HCT116 (cell line): ENCODE measurements at places on chromosomes 7 and 10. TPM values are rescaled to one million over a fixed set of nuclear protein-coding genes. Genes with fewer than 3 reads are reported as not detected.

GRCh38 chr10:53574024-53574423, 801.4 kb upstream of the MBL2 start:
- no peak overlapping the region for H3K4me3 ChIP-seq
- no peaks in the 10 kb centered on the region for H3K36me3 ChIP-seq
- H3K27ac ChIP-seq, result no peak overlapping the region
- H3K27me3 ChIP-seq, result no peaks in the 10 kb centered on the region

DNA sequence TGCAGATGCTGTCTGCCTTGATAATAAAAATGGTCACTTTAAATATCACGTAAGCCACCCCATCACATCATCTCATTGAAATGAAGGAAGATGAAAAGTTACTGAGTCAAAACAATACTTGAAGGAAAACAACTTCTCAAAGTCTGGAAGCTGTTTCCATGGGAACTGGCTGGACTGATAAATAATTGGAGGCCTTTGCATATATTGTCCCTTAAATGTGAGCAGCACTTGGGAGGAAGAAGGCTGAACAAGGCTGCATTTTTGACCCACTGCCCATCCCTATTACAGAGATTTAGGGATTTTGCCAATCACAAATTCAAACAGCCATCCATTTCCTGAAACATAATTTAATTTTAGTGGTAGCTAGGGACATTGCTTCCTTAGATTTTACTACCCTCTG, 18.2 kb upstream of the MAGI2 start:
- H3K4me3 ChIP-seq, result no peak overlapping the region
- DNase-seq, result no peak
- no peaks in the 10 kb centered on the region for H3K27me3 ChIP-seq
- H3K27ac ChIP-seq, result no peak overlapping the region
- no peaks in the 10 kb centered on the region for H3K36me3 ChIP-seq

- no peaks in the 10 kb centered on the region for H3K36me3 ChIP-seq
- H3K4me1 ChIP-seq, result peaks cover 18% of the 10 kb centered on the region; the same call in 1 of the 2 replicates
- H3K27me3 ChIP-seq, result no peaks in the 10 kb centered on the region
- no peak overlapping the region for H3K27ac ChIP-seq
Observed at GRCh38 chr7:106568680-106569499, 92.1 kb downstream of the CCDC71L start.

The CUL1 gene
- total RNA-seq, result 53.1 TPM

- no peak overlapping the region for H3K4me3 ChIP-seq
- H3K27ac ChIP-seq, result no peak overlapping the region
- H3K4me1 ChIP-seq, result no peaks in the 10 kb centered on the region
- no peaks in the 10 kb centered on the region for H3K36me3 ChIP-seq
- no peak for DNase-seq
- no peaks in the 10 kb centered on the region for H3K27me3 ChIP-seq
Observed at GRCh38 chr10:88858491-88858890, 6.8 kb upstream of the ANKRD22 start.

DNA sequence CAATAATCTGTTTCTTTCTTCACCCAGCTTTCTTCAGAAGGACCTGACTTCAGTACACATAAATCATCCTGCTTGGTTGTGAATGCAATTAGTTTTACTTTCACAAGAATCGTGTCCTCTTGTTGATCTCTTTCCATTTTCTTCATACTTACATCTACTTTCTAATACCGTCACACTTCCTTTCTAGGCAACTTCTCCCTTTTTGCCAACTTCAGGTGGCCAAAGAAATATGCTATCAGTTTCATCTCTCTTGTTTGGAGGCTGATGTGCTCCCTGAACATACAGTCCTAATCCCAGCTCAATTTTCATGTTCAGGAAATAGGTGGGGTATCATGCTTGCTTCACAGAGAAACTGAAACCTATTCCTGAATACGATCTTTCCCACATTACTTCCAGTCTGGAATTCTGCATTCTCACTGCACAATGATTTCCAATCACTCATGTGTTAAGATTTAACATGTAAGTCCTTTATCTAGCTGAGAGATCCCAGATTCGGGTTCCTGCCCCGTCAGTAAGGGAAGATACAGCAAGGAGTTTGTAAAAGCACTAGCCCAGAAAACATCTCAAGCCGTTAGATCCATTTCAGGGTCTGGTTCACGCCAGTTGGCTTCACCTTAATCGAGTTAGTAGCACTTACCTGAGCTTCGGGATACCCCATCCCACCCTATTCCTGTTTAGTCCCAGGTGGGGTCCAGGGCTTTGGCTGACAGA, 994 bp downstream of the SLC25A28 start:
- H3K27me3 ChIP-seq, result no peaks in the 10 kb centered on the region
- DNase-seq, result no peak
- H3K4me3 ChIP-seq, result peak overlapping the region; percentile 91

DNA sequence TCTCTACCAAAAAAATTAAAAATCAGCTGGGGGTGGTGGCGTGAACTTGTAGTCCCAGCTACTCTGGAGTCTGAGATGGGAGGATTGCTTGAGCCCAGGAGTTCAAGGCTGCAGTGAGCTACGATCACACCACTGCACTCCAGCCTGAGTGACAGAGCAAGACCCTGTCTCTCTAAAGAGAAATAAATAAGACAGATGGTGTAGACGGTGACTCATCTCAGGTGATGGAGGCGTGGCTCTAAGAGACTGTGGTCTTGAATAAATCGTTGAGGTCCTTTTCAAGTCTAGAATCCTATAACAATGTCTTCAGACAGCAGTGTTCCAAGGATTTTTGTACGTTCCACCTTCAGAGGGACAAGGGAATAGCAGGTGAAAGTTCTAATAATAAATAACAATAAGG, 53.8 kb upstream of the PFKFB3 start:
- H3K27me3 ChIP-seq, result no peaks in the 10 kb centered on the region
- H3K27ac ChIP-seq, result no peak overlapping the region
- H3K4me3 ChIP-seq, result no peak overlapping the region

DNA sequence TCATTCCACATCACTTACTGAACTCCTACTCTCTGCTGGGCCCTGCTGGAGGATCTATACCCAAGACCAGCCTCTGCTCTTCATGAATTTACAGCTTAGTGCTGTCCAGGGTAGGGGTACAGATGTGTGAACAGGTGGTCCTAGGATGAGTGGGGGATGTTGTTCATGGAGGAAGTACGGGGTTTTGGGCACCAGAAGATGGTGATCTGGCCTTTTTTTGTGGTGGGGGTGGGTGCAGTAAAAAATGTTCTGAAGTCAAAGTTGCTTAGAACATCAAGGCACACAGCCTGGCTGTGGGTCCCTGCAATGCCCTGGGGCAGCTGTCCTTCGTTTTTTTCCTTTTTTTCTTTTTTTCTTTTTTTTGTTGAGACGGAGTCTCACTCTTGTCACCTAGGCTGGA, 34.2 kb upstream of the GNA12 start:
- no peak overlapping the region for H3K27ac ChIP-seq
- H3K36me3 ChIP-seq, result no peaks in the 10 kb centered on the region
- no peak for DNase-seq
- no peak overlapping the region for H3K4me3 ChIP-seq
- peaks cover 21% of the 10 kb centered on the region for H3K4me1 ChIP-seq

The CASP2 gene
- total RNA-seq, result 64.1 TPM

- no peaks in the 10 kb centered on the region for H3K36me3 ChIP-seq
- H3K27me3 ChIP-seq, result no peaks in the 10 kb centered on the region
- H3K4me3 ChIP-seq, result peak overlapping the region; percentile 37
- peak overlapping the region; percentile 78 for H3K27ac ChIP-seq
- peaks cover 68% of the 10 kb centered on the region for H3K4me1 ChIP-seq
Observed at GRCh38 chr10:3811291-3811870, 26.4 kb upstream of the KLF6 start.

GRCh38 chr7:135673360-135673706, 11.0 kb downstream of the STMP1 start:
- H3K4me1 ChIP-seq, result no peaks in the 10 kb centered on the region
- peaks cover 15% of the 10 kb centered on the region for H3K36me3 ChIP-seq
- no peaks in the 10 kb centered on the region for H3K27me3 ChIP-seq
- DNase-seq, result no peak

- peak; percentile 91 for DNase-seq
- H3K36me3 ChIP-seq, result no peaks in the 10 kb centered on the region; the same call in 1 of the 2 replicates
- peaks cover 83% of the 10 kb centered on the region for H3K4me1 ChIP-seq
Observed at GRCh38 chr7:130838738-130839137, 104.7 kb upstream of the KLF14 start.

DNA sequence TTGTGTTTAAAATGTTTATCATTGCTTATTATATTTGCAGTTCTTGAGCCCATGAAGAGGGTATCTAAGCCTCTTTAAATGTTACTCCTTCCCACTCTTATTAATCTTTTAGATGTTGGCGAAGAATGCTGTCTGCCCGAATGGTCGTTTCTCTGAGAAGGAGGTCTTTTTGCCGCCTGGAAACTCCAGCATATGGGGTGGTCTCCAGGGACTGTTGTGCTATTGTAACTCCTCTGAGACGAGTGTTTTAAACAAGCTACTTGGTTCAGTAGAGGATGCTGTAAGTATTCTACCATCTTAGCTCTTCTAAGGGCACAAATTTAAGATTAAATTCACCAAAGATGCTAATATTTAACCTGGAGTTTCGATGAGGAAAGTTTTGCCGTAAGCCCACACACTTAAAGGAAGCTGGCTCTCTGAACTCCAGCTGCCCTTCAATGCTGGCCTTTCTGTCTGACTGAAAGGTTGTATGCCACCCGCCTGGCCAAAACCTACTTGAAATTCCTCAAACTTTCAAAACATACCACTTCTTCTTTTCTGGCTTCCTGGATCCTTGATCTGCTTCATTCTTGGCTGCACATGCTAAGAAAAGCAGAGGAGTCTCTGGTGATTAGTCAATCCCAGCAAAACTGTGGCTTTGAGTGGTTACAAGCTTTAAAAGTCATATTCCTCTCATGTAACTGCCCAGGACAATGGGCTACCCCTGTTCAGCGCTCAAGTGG, 74.7 kb downstream of the ABCA13 start:
- H3K4me3 ChIP-seq, result no peak overlapping the region
- H3K27ac ChIP-seq, result no peak overlapping the region
- H3K36me3 ChIP-seq, result no peaks in the 10 kb centered on the region
- no peak for DNase-seq

GRCh38 chr7:136072447-136072846, 95.3 kb upstream of the MTPN start:
- no peak overlapping the region for H3K4me3 ChIP-seq
- H3K4me1 ChIP-seq, result no peaks in the 10 kb centered on the region
- no peak overlapping the region for H3K27ac ChIP-seq
- no peaks in the 10 kb centered on the region for H3K36me3 ChIP-seq
- H3K27me3 ChIP-seq, result no peaks in the 10 kb centered on the region; the same call in 1 of the 2 replicates
- no peak for DNase-seq

The OR2A1 gene
- not detected for total RNA-seq

DNA sequence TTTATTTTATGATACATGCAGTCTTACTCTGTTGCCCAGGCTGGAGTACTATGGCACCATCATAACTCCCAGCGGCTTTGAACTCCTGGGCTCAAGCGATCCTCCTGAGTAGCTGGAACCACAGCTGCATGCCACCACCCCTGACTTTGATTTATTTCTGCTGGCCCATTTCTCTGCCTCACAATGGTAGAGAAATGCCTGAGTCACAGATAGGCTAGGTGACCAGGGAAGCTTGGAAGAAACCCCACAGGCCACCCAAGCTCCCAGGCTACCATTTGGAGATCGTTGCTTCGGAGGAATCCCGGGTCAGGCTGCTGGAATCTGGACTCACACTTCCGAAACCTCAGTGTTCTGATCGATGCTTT, 17.4 kb upstream of the BAIAP2L1 start:
- H3K4me3 ChIP-seq, result peak overlapping the region; percentile 41
- H3K36me3 ChIP-seq, result no peaks in the 10 kb centered on the region
- peak overlapping the region; percentile 78 for H3K27ac ChIP-seq
- DNase-seq, result peak; percentile 47
- H3K4me1 ChIP-seq, result peaks cover 30% of the 10 kb centered on the region

DNA sequence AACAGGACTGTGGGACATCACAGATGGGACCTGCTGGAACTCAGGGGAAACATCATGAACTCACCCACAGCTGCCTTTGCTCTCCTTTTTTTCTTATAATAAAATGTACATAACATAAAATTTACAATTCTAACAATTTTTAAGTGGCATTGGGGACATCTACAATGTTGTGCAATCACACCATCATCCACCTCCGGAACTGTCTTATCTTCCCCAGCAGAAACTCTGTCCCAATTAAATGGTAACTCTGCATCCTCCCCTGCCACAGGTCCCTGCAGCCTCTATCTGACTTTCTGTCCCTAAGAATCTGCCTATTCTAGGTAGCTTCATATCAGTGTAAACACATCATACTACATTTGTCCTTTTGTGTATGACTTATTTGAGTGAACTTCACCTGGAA, 19.4 kb upstream of the TMEM72 start:
- H3K4me3 ChIP-seq, result no peak overlapping the region
- H3K27ac ChIP-seq, result no peak overlapping the region
- H3K27me3 ChIP-seq, result no peaks in the 10 kb centered on the region
- no peaks in the 10 kb centered on the region for H3K36me3 ChIP-seq
- DNase-seq, result no peak

The KLF14 gene
- 0.93 TPM for total RNA-seq

The OR6B1 gene
- total RNA-seq, result not detected
